ENCODE measurements at places on chromosomes 11 and 22.

GRCh38 chr22:36227806-36228205, 11.5 kb downstream of the APOL2 start:
- DNase-seq = no peak

GRCh38 chr22:49796596-49797270, 30.9 kb downstream of the BRD1 start:
- DNase-seq = no peak

DNA sequence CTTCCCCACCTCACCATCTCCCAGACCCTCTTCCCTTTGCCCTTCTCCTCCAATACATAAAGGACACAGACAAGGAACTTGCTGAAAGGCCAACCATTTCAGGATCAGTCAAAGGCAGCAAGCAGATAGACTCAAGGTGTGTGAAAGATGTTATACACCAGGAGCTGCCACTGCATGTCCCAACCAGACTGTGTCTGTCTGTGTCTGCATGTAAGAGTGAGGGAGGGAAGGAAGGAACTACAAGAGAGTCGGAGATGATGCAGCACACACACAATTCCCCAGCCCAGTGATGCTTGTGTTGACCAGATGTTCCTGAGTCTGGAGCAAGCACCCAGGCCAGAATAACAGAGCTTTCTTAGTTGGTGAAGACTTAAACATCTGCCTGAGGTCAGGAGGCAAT, 58.2 kb downstream of the TIMP3 start:
- DNase-seq = no peak

GRCh38 chr22:29641700-29642330, 38.4 kb downstream of the NF2 start:
- DNase-seq = no peak

- DNase-seq = no peak
Observed at GRCh38 chr11:18071098-18071705, 25.1 kb upstream of the TPH1 start.

GRCh38 chr11:73498343-73498742, 99.6 kb downstream of the FAM168A start:
- no peak for DNase-seq

Measured in hypothalamus (tissue), 51 donors.